ENCODE measurements at places on chromosomes 6 and 20.

GRCh38 chr6:144090384-144090783 lies 5.0 kb downstream of the SF3B5 start:
- no peak for DNase-seq

- DNase-seq = no peak
Observed at GRCh38 chr6:168381726-168382458, 59.1 kb upstream of the SMOC2 start.

- DNase-seq = no peak
Observed at GRCh38 chr6:39086294-39086693, 28.7 kb downstream of the SAYSD1 start.

DNA sequence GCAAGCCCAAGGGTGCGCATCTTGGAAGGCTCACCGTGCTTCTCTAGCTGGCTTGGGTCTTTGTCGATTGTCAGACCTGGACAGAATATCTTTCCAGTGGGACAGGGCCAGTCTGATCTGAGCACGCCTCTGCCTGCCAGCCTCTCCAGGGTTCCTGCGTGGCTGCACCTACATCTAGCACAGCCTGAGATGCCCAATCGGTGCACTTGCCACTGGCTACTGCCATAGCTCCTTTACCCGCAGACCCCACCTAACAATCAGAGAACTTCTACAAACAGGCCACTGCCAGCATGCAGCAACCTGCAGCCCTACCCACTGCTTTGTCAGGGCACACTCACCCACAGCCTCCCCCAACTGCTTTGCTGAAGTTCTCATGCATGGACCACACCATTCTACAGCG lies 56.7 kb upstream of the PHACTR3 start:
- DNase-seq = no peak

DNA sequence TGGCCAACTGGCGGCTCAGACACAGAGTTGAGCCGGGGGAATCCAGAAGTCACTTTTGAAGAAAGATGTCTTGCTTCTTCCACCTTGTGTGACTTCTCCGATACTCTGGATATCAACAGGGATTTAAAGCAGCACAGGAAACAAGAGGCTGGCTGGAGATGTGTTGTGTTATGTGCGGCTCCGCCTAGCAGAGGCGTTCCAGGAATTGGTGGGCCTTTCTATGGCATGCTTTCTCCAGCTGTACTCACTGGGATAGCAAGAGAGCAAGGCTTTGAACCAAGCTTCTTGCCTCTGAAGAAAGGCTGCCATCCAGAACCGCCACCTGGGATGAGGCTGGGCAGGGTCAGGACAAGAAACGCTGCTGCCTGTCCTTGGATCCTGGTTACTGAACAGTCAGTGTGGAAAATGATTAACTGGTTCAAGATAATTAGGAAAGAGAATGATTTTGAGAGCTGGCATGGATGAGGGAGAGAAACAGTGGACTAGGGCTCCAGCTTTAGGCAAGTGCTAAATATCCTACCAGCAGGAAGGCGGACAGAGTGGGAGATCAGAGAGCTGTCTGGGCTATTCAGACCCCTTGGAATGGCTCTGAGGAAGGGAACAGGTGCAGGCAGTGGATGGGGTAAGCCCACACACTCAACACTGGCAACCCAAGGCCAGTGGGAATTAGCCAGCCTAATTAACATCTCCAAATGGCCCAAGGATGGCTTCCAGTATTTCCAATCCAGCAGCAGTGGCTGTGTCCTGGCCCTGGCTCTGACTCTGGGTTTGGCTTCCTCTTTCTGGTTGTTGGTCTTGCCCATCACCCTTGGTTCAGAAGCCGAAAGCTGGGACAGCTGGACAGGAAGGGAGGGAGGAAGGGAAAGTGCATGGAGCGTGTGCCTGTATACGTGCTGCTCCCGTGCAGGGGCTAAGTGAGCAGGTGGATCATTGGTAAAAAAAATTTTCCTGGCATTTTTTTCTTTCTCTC lies 31.9 kb downstream of the INSM1 start:
- no peak for DNase-seq

- no peak for DNase-seq
Observed at GRCh38 chr20:19761326-19761725, 3.3 kb downstream of the RIN2 start.

DNA sequence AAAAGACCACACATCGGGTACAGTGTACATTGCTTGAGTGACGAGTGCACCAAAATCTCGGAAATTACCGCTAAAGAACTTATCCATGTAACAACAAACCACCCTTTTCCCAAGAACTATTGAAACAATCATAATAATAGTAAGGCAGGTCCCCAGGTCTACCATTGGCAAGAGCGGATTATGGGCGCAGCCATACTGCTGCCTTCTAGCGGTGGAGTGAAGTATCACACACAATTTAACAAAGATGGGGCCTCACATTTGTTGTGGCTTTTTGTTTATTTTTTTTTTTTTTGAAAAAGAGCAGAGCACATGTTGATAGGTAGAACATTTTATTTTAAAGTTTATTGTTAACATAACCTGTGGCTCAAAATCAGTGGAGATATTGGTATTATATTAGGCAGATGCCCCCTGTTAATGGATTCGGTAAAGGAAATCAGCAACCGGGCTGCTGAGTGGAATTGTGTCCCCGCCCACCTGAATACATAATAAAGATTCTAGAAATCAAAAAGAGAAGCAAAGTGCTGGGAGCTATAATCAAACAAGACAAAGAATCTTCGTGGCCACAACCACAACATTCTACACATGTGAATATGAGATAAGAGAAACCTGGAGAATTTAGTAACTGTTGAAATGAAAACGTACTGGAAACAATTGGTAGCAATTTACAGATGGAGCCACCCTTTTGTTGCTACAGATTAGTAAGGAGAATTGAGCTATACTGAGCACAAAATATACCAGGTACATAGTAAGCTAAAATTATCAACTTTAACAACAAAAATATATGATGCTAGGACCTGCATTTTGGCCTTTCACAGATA lies 94.2 kb upstream of the EXOC2 start:
- DNase-seq = no peak

- DNase-seq = no peak
Observed at GRCh38 chr6:106637717-106638341, 8.5 kb downstream of the QRSL1 start.

- no peak for DNase-seq
Observed at GRCh38 chr6:150741633-150742200, 123.8 kb upstream of the MTHFD1L start.

DNA sequence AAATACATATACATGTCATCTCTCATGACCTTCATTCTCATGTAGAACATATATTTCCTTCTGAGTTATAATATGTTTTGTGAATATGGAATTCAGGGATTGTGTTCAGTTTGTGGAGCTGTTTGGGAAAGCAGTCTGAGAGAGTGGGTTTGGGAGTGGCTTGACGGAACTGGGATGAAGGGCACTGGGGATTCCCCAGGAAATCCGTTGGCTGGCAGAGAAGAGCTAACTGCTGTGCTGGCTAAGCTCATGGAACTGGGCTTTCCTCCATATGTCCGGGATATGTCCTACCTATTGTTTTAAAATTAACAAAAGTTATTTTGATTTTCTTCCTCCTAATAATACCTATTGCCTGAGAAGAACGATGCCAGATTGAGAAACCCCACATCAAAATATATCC lies 359.5 kb upstream of the FLRT3 start:
- DNase-seq = no peak

- DNase-seq = no peak
Observed at GRCh38 chr6:40466986-40467539, 120.1 kb downstream of the LRFN2 start.

DNA sequence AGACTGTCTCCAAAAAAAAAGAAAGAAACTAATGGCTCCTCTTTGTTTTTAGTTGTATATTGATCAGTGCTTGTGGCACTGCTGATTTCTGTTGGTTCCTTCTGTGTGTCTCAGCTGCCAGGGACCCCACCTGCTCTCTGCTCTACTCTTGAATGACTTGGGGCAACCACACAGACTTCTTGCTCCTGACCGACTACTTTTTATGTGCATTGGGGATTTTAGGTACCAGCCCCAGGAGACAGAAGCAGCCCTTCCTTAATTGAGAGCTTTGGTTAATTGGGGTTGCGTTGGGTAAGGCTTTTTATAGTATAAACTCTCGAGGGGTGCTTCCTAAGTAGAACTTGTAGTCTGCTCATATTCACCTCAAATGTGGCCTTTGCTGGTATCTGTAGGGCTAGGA lies 6.9 kb downstream of the STK35 start:
- no peak for DNase-seq

- DNase-seq = no peak
Observed at GRCh38 chr6:13688692-13689196, 22.9 kb downstream of the RANBP9 start.

- no peak for DNase-seq
Observed at GRCh38 chr6:118869350-118869749, 24.6 kb upstream of the ASF1A start.

- DNase-seq = no peak
Observed at GRCh38 chr20:46142124-46142523, 24.0 kb downstream of the CD40 start.

GRCh38 chr6:136846046-136846445 lies 23.7 kb downstream of the PEX7 start:
- no peak for DNase-seq

GRCh38 chr6:153150752-153151440 lies 19.8 kb upstream of the RGS17 start:
- DNase-seq = no peak

DNA sequence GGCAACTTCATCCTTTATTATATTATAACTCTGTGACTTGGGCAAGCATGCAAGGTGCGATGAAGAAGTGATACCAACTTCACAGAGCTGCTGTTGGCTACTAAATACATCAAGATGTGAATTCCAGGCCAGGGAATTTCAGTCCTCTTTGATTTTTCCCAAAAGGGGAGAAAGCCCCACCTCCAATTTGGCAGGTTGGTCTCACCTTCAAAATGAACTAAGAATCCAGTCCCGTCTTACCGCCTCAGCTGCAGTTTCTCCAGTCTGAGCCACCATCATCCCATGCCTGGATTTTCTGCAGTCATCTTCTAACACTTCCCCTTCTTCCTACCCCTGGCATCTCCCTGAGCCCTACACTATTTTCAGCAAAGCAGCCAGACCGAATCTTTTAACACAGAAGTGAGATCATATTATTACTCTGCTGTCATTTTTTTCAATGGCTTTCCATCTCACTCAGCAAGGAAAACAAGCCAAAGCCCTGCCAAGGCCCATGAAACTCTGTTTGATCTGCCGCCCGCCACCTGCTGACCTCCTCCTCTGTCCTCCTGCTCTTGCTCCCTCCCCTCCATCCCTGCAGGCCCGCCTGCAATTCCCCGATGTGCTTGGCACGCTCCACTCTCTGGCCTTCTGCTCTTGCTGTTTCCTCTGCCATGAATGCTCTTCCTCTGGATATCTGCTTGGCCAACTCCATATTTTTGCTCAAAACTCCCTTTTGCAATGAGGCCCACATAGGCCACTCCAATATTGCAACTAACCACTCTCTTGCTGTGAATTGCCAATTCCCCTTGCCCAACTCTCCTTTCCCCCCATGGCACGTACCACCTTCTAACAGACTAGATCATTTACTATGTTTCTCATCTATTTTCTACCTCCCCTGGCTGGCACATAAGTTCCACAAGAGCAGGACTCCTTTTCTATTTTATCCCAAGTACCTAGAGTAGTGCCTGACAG lies 46.0 kb upstream of the TAGAP start:
- no peak for DNase-seq

GRCh38 chr20:47558295-47559066 lies 56.8 kb downstream of the NCOA3 start:
- DNase-seq = no peak

DNA sequence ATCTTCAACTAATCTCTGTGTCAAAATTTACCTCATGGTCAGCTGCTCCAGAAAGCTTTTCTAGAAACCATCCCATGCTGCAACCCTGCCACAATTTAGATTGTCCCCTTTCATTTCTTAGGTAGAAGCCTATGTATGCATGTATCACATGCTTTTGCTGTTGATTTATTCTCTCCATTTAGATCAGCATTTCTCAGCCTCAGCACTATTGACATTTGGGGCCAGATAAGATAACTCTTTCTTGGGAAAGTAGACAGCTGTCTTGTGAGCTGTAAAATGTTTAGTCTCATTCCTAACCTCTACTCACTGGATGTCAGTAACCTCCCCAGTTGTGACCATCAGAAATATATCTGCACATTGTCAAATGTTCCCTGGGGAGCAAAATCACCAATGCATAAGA lies 99.0 kb downstream of the PLCB1 start:
- DNase-seq = no peak

DNA sequence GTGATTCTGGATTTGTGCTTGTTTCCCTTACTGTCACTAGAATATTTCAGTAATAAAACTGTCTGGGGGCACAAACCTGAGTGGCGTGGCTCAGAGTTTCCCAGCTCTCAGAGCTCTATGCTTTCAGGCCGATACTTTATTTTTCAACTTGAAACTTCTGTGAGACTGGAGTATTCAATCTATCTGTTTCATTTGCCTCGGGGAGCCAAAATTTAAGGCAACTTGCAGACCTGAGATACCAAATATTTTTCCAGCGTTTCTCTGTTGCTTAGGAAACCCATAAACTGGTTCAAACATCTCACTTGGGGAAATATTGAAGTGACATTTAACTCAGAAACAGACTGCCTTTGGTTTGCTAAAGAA lies 74.7 kb downstream of the SOBP start:
- no peak for DNase-seq

DNA sequence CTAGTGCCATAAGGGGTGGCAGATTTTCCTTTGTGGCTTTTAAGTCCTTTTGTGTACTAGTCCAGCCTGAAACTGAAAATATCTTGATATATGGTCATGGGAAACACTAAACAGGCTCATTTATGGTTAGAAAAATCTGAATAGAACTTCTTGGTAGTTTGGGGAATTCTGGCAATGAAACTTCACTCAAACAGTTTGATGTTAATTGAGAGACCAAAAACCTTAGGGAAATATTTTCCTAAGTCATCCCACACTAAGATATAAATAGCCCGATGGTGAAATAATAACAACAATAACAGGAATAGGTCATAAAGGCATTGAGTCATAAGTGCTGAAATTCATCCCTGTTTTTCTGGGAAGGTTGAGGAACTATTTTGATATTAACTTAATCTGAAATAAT lies 146.2 kb upstream of the SMLR1 start:
- no peak for DNase-seq

DNA sequence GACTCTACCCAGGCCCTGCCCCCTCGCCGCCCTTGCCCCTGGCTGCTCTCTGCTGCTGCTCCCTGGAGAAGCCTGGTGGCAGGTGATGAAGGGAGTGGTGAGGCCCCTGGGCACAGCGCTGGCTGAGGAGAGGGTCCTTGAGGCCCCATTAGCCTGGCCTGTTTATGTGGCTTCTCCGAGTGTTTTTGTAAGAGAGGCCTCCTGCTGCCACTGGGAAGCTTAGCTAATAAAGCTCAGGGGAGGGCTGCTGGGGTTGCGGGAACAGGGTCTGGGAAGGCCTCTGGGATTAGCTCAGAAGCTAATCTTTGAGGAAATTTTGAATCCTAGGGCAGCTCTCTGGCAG lies 15.5 kb downstream of the EBF4 start:
- no peak for DNase-seq

GRCh38 chr6:167786853-167787675 lies 39.6 kb upstream of the AFDN start:
- no peak for DNase-seq

GRCh38 chr6:13834790-13835189 lies 20.4 kb upstream of the MCUR1 start:
- DNase-seq = no peak

- DNase-seq = no peak
Observed at GRCh38 chr6:16412171-16412570, 173.8 kb downstream of the GMPR start.

GRCh38 chr6:48979806-48980205 lies 483.2 kb downstream of the MMUT start:
- DNase-seq = no peak

Data from activated CD4-positive, alpha-beta T cell treated with anti-CD3 and anti-CD28 coated beads for 1 hour (primary cell).